ENCODE measurements at places on chromosomes 11 and 22.

GRCh38 chr11:44464741-44465140 lies 100.7 kb upstream of the CD82 start:
- DNase-seq: no peak

DNA sequence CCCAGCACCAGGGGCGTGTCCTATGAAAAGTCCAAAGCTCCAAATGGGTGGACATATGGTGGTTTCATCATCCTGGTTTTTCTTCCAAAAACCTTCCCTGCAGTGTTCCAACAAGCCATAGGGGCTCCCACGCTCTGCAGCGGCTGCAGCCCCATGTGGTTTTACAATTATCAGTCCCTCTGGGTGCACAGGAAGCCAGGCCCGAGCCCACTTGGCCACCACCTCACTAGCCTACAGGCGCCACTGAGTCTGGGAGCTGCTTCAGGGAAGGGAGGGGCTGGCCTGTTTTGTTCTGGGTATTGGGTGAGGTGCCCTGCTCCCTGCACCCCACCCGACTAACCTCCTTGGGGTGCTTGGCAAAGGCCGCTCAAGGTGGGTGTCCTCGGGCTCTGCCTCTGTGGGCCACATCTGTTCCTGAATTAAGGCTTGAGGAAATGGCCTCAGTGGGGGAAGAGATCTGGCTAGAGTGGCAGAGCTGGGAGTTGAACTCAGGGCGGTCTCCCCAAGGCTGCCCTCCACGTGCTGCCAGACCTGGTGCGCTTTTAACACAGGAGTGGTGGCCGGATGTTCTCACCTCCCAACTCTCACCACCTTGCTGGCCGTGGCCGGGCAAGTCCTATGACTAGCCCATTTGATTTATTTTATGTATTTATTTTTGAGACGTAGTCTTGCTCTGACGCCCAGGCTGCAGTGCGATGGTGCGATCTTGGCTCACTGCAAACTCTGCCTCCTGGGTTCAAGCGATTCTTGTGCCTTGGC lies 5.3 kb upstream of the CDC42BPG start:
- no peak for DNase-seq

DNA sequence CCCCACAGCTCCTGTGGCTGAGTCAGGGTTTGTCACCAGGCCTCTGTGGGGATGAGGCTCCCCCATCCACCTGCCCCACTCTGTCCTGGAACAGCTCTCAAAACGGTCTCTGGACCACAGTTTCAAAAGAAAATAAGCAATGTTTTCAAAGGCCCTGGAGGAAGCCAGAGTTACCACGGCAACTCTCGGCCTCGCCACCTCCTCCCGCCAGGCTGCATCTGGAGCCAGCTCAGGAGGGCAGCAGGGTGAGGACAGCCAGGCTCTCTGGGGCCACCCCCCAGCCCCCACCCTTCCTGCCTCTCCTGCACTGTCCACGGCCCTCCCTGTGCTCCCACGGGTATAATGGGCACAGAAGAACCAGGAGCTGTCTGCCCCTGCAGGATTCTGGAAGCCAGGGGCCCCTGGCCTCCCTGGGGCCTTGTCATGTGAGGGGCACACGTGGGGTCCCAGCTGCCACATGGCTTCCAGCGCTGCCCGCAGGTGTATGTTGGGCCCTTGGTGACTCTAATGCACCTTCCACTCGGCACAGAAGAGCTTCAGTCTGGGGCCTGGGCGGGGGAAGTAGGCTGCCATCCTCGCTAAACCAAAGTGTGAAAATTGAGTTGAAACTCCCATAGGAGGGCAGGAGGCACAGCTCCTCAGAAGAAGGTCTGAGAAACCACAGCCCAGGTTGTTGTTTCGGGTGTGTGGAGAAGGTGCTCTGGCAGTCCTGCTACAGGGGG lies 10.3 kb downstream of the CD81 start:
- no peak for DNase-seq

DNA sequence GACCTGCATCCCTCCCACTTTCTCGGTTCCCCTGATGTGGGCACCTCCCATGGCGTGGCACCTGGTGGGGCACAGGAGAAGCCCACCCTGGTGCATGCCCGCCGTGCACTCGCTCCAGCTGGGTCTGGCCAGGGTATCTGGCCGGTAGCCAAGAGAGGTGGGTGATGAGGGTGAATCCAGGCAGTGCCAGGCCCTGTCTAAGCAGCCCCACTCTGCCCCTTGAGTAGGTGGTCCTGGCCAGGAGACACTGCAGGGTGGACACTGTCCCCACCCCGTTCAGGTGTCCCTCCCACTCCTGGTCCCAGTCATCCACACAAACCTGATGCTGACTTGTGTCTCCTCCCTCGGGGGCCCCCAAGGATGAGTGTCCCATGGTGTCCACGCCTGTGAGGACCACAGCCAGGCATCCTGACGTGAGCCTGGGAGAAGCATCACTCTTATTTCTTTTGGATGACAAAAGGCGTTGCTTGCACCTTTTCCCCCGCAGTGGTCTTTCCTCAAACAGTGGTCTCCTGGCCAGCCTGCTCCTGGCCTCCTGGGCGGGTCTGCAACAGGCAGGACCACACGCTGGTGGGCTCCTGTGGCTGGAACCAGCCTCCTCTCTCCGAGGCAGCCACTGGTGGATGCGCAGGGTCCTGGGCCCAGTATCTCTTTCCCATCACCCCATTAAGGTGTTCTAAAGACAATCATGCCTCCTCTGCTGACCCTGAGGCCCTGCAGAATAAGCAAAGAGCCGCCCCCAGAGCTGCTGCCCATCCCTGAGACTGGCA lies 922.3 kb downstream of the BRD1 start:
- DNase-seq: no peak

DNA sequence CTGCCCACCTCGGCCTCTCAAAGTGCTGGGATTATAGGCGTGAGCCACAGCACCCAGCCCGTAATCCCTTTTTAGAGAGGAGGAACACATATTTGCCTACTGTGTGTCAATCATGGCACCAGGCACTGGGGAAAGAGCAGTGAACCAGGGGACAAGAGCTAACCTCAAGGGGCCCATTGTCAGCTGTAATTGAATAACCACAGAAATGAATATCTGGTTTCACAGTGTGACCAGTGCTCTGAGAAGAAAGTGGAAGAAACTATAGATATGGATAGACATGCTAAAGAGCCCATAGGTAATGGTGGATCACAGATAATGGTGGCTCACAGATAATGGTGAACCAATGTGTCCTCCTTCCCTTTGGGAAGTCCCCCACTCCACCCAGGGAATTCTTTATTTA lies 8.6 kb upstream of the KCTD14 start:
- no peak for DNase-seq
